ENCODE measurements at places on chromosomes 3 and 15. TPM values are rescaled to one million over a fixed set of nuclear protein-coding genes. Genes with fewer than 3 reads are reported as not detected.

NR2E3 gene
- not detected for total RNA-seq

GRCh38 chr3:16334909-16335308, 69.9 kb downstream of the OXNAD1 start:
- DNase-seq = no peak

DNA sequence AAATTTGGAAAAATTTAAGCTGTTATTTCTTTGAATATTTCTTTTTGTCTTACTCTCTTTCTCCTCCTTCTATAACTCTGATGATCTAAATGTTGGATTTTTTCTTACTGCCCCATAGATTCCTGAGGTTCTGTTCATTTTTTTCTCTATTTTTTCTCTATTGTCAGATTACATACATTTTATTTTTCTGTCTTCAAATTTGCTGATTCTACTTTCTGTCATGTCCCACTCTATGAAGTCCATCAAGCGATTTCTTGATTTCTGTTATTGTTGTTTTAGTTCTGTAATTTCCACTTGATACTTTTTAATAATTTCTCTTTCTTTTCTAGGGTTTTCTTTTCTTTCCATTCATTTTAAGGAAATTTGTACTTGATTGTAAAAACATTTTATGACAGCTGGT, 83.7 kb upstream of the THRB start:
- DNase-seq = no peak

- no peak for DNase-seq
Measured at GRCh38 chr3:7847021-7847420, 654.6 kb upstream of the LMCD1 start.

DNA sequence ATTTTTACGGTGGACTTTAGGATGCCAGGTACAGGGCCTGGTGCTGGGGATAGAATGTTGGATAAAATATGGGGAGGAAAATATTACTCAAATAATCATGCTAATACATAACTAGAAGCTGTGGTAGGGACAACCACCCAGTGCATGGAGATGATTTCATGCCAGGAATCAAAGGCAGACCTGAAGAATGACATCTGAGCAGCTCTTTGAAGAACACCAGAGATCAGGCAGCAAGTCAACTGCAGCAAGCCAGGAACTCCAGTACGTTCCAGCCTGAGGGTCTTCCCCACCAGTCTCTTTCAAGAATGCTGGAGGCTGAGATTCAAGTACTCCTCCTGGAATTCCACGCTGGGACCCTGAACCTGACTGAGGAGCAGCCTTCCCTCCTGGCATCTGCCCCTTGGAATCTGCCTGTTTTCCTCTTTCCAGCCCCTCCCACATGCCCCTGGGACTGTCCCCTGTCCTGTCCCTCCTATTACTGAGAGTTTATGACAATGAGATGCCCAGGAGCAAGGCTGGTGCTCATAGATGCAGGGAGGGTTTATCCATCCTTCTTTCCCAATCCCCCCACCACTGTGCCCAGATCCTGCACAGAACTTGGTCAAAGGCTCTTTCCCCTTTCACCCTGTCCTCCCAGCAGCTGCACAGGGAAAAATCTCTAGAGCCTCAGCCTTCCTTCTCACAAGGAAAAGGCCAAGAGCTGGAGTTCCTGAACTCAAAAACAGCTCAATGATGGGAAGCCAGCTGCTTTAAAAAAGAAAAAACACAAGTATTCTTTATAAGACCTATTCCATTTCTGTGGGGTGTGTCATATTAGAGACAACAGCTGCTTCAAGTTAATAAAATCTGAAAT, 68.0 kb downstream of the PDZRN3 start:
- no peak for DNase-seq

DNA sequence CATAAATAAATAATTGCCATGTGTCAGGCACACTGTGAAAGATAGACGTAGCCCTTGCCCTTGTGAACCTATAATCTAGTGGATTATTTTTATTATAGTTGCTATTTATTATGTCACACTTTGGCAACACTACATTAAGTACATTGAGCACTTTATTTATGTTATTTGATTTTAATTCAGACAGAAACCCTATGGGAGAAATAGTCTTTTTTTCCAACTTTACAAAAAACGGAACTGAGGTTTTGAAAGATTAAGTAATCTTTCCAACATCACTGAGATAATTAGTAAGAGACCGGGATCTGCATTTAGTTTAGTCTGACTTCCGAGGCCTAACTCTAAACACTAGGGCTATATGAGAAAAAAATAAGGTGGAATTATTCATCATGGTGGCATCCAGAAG, 2.8 kb upstream of the FILIP1L start:
- no peak for DNase-seq

- DNase-seq = no peak
Measured at GRCh38 chr3:73552700-73553099, 72.0 kb downstream of the PDZRN3 start.

GRCh38 chr3:102736288-102736974, 301.6 kb downstream of the ZPLD1 start:
- DNase-seq = no peak

- DNase-seq = no peak
Measured at GRCh38 chr3:197752107-197752506, 2.4 kb downstream of the FYTTD1 start.

Measured in left cardiac atrium (tissue), 4 donors.